ENCODE measurements at places on chromosomes 11 and 22.

GRCh38 chr11:13333456-13333957 is 55.9 kb downstream of the BMAL1 start:
- DNase-seq = no peak

DNA sequence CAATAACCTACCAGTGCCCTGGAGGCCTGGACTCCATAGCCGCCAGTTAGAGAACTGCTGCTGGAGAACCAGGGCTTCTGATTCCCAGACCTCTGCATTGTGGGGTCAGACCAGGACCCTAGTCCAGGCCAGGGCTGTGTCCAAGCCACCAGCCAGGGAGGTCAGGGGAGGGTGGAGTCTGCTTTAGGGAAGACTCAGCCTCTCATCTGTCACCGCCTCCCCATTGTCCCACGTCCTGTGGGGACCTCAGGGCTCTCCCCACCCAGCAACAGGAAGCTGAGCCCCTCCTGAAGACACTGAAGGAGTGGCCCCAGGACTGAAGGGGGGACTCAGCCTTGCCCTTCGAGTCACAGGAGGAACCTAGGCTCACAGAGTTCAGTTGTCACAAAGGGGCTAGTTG is 41.2 kb downstream of the PDE2A start:
- DNase-seq = no peak

GRCh38 chr22:17972385-17973191 is 51.8 kb downstream of the MICAL3 start:
- no peak for DNase-seq

DNA sequence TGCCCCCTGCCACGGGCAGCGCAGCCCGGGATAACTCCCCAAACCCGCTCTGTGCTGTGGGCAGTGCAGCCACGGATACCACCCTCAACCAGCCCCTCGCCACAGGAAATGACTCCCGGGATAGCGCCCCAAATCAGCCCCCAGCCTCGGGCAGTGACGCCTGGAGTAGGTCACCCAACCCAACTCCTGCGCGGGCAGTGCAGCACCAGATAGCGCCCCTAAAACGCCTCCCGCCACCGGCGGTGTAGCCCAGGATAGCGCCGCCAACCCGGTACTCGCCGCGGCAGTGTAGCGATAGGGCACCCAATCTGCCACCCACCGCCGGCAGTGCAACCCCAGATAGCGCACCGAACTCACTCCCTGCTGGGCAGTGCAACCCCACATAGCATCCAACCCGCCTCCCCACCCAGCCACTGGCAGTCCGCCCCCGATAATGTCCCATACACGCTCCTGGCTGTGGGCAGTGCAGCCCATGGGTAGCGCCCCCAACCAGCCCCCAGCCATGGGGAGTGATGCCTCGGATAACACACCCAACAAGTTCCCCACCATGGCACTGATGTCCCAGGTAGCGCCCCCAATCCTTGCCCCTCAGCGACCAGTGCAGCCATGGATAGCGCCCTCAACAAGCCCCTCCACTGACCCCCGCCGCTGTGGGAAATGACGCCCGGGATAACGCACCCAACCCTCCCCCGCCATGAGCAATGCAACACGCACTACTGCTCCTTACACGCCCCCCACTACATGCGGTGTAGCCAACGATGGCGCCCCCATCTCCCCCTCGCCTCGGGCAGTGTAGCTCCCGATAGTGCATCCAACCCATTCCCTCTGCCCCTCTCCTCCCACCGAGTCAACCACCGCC is 1.5 kb downstream of the RFPL2 start:
- DNase-seq = no peak

- no peak for DNase-seq
These were observed 25.5 kb upstream of the GNB1L start for GRCh38 chr22:19879992-19880785.

DNA sequence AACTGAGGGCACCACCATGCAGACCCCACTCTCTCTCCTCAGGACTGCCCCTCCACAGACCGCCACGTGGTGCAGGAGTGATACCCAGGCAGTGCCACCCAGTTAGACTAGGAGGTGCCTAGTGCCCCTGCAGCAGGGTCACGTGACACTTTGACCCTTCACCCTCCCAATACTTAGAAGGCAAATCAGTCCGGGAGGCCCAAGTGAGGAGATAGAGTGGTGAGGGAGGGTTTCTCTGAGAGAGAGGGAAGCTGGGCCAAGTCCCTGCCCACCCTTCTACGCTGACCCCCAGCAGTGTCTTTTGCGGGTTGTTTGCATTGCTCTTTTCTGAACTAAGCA is 84.6 kb downstream of the BUD13 start:
- no peak for DNase-seq

Data from NK-92 treated with Interleukin-12 subunit alpha and Interleukin-12 subunit beta, amount 100 ng/mL, for 24 hours (cell line).